ENCODE measurements at places on chromosomes 13 and 19. TPM values are rescaled to one million over a fixed set of nuclear protein-coding genes. Genes with fewer than 3 reads are reported as not detected.

The KCNK6 gene
- total RNA-seq: 0.31 TPM

The PCSK4 gene
- 1.7 TPM for total RNA-seq

The FGF21 gene
- not detected for total RNA-seq

The TMEM150B gene
- total RNA-seq: 0.47 TPM

The MOB3A gene
- total RNA-seq: 14.2 TPM

The ATP1A3 gene
- 153 TPM for total RNA-seq

The CEACAM3 gene
- total RNA-seq: not detected

The SIGLEC7 gene
- total RNA-seq: 0.16 TPM
